ENCODE measurements at places on chromosomes 13 and 19.

DNA sequence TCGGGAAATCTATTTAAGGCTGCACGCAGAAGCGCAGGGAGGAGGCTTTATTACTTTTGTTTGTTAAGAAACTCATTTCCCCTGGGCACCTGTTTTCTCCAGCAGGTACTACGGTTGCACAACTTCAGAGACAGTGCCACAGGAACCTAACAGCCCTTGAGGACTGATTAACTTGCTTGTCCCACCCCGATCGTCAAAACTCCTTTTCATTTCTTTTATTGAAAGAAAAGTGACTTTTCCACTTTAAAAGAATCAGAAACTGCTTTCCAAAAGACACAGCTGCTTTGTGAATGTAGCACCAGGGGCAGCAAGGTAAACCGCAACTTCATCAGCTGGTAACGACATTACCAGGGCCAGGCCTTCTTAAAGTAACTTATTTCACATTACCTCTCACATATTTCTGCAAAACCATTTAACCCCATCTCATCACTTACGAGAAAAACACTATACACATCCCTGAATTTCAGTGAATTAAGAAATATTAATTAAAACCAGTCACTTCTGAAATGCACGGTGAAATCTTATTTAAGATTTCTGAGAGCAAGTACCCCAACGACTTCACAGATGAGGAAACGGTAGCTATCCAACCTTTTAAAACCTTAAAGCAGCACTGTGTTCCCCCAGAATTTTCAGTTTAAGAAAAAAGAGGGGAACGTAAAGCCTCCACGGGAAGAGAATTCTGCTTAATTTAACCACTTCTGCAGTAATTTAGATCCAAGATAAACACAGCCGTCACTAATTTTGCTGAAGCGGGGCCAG lies 1.4 kb downstream of the ANKRD10 start:
- DNase-seq = no peak

DNA sequence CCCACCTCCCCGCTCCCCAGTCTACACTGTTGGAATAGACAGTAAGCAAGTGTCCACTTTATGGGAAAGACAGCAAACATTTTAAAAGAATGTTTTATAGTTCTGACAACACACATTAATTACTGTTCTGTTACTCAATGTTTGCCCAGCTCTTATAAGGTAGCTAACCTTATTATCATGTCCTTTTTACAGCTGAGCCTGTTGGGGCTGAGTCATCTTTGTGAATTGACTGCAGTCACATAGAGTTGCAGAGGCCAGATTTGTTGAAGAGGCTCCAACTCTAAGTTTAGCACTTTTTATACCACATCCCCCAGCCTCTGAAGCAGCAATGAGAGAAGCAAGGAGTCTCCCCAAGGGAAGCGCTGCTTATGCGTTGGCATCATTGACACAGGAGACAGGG lies 76.2 kb downstream of the C13orf42 start:
- no peak for DNase-seq

GRCh38 chr13:70544706-70545105 lies 436.5 kb upstream of the KLHL1 start:
- DNase-seq = no peak

- DNase-seq = no peak
Measured at GRCh38 chr13:40464337-40465014, 202.0 kb downstream of the FOXO1 start.

DNA sequence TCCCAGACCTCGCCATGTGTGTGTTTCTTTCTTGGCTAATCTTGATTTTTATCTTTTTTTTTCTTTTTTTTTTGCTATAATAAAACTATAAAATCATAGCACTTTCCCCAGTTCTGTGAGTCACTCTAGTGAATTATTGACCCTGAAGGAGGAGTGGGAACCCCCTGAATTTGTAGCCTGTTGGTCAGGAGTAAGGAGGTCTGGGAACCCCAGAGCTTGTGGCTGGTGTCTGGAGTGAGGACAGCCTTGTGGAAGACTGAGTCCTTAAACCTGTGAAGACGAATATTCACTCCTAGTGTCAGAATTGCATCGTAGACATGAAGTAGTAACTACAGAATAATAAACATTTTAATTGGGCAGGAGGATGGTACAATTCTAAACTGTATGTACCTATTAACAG lies 7.4 kb downstream of the EID2B start:
- no peak for DNase-seq

GRCh38 chr19:17473041-17473440 lies 2.7 kb downstream of the SLC27A1 start:
- DNase-seq = peak; percentile 75

- no peak for DNase-seq
Measured at GRCh38 chr19:2646866-2647535, 55.5 kb downstream of the GNG7 start.

Data from brain microvascular endothelial cell (primary cell).